ENCODE measurements at places on chromosomes 3 and 15. TPM values are rescaled to one million over a fixed set of nuclear protein-coding genes. Genes with fewer than 3 reads are reported as not detected.

MOBP gene
- total RNA-seq, result not detected

- H3K27me3 ChIP-seq, result no peaks in the 10 kb centered on the region
- no peaks in the 10 kb centered on the region for H3K36me3 ChIP-seq
- no peak overlapping the region for H3K27ac ChIP-seq
- DNase-seq, result no peak
Observed at GRCh38 chr15:55007561-55007960, 189.2 kb downstream of the RSL24D1 start.

GRAMD2A gene
- 0.67 TPM for total RNA-seq

GRCh38 chr3:172616031-172616461, 92.8 kb upstream of the TNFSF10 start:
- H3K4me1 ChIP-seq, result no peaks in the 10 kb centered on the region
- no peak for DNase-seq
- no peak overlapping the region for H3K4me3 ChIP-seq
